ENCODE measurements at places on chromosomes 7 and 10.
A peak's percentile ranks its signal among the peaks of the same experiment; 100 is the strongest.

- no peak for DNase-seq
These were observed 101.2 kb upstream of the WDR11 start for GRCh38 chr10:120749856-120750566.

DNA sequence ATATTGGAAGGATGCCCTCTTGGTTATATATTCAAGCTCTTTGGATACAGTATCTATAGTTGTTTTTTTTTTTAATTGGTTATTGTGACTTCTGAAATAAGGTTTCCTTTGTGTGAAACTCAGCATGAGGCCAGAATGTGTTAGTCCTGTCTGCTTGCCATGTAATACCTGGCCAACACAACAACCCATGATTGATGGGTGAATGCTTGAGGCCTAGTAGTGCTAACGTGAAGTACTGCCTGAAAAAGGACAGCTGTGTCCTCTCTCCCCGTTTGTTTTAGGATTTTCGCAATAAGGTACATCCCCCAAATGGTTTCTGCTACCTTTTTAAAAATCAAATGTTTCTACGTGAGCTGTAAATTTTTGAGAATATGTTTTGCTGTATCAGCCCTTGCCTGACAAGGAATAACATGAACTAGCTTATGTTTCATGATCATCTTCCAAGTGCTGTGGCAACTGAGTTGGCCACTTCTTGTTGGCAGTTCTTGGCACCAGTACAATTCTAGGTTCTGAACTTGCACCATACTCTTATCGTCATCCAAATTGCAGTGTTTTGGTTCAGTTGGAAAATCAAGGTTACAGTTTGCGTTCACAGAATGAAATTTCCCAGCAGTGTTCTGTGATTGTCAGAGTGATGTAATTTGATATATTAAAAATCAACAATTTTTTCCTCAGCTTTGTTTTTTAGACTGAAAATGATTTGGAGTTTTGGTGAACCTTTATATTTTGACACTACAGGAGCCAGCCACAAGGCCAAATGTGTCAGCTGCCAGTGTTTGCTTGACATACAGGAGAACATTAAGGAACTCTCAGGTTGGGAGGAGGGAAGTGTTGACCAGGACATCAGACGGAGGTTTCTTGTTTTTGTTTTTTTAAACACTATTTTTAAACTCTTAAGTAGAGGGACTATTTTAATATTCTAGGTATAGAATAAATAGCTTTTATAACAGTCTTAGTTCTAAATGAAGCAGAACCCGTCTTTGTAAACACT lies 13.5 kb upstream of the ASCC1 start:
- no peak for DNase-seq

GRCh38 chr10:50653758-50654157 lies 30.0 kb upstream of the SGMS1 start:
- no peak for DNase-seq

DNA sequence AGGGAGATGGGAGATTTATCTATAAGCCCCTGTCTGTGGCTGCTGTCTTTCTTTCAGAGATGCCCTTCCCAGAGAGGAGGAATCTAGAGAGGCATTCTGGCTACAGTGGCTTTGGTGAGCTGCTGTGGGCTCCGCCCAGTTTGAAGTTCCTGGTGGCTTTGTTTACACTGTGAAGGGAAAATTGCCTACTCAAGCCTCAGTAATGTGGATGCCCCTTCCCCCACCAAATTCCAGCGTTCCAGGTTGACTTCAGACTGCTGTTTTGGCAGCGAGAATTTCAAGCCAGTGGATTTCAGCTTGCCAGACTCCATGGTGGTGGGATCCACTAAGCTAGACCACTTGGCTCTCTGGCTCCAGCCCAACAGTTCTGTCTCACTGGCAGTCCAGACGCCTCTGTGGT lies 951.6 kb downstream of the CCSER2 start:
- no peak for DNase-seq

DNA sequence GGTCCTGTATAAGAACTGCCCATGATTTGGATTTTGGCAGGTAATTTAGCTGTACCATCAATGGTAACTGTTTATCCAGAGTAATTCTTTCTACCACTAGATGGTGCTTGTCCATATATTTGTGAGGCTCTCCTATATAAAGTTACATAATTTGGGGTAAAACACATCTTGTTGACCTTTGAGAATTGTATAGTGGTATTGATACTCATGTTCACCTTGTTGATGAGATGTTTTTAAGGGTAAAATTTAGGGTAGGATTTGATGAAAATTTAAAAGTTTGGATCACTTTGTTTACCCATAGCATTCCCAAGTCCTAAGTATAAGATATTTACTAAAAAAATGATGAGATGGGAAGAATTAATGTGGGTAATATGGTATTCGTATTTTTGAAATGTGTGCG lies 31.6 kb downstream of the ST7 start:
- no peak for DNase-seq

DNA sequence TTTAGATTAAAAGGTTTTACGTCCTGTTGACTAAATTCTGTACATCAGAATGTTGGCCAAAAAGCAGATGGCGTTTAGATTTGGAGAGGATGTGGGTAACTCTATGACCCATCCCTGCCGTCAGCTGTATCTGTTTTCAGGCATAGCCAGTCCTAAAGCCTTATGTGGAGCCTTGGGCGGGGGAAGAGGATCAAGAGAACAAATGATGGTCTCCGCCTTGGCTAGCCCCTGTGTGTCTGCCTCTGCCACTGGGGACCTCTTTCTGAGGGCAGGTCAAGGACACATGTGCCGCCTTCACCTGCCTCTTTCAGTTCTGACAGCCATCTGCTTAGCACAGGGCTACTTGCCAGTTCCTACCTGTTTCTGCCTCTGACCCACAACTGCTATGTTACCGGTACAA lies 24.1 kb downstream of the PDSS1 start:
- DNase-seq, result peak; percentile 56

GRCh38 chr10:87092376-87092860 lies 2.2 kb downstream of the GLUD1 start:
- DNase-seq, result no peak

DNA sequence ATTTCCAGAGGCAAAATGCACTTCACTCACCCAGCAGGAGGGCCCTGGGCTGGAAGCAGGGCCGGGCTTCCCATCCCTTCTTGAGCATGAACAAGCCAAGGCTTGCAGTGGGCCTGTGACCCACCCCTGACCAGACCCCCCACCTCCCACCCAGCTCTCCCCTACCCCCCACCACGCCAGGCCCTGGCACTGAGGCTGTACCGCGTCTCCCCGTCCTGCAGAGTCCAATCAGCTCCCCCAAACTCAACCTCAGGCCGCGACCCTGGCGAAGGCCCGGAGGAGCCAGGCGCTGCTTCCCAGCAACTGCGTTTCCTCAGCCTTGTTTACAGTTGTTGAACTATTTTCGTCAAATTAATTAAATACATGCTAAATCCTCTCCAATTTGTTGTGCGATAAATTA lies 16.9 kb upstream of the MYL10 start:
- no peak for DNase-seq

- no peak for DNase-seq
These were observed 104.9 kb downstream of the XRCC2 start for GRCh38 chr7:152571068-152571467.

DNA sequence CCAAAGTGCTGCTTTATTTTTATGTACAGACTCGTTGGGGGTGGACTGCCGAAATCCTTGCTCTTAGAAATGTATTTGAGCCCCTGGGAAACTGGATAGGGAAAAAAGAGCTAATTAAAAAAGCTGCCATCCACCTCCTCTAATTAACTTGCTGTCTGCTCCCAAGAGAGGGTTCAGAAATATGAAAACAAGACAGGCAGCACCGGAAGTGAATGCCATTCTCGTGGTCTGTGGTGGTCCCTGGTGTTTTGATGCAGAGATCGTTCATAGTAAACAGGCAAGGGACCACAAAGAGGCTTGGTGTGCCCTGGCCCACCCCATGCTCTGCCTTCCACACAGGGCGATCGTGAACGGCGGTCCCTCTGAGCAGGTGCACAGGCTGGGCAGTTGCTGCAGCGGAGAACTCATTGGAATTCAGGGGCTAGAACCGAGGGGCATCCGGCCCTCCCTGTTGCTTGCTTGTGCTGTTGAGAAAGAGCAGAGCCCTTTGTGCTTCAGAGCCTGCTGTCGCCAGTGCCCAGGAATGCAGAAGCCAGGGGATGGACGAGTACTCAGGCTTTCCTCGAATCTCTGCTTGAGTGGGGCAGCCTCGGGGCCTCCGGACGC lies 79.1 kb upstream of the BTBD16 start:
- DNase-seq, result no peak

- no peak for DNase-seq
These were observed 29.4 kb downstream of the RABGEF1 start for GRCh38 chr7:66769833-66770512.

Measured in effector memory CD8-positive, alpha-beta T cell (primary cell).